ENCODE measurements at places on chromosomes 2 and 18. TPM values are rescaled to one million over a fixed set of nuclear protein-coding genes. Genes with fewer than 3 reads are reported as not detected.
A peak's percentile ranks its signal among the peaks of the same experiment; 100 is the strongest.

Gene PRKAG3
- not detected for total RNA-seq

Gene RAPH1
- 126 TPM for total RNA-seq

GRCh38 chr2:69203166-69203985, 183.7 kb downstream of the GFPT1 start:
- H3K36me3 ChIP-seq = no peaks in the 10 kb centered on the region
- DNase-seq = no peak
- H3K4me3 ChIP-seq = no peak overlapping the region

DNA sequence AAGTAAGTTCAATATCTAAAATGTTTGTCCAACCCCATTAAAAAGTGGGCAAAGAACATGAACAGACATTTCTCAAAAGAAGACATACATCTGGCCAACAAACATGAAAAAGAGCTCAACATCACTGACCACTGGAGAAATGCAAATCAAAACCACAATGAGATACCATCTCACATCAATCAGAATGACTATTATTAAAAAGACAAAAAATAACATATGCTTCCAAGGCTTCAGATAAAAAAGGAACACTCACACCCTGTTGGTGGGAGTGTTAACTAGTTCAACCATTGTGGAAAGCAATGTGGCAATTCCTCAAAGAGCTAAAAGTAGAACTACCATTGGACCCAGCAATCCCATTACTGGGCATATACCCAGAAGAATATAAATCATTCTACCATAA, 931.1 kb downstream of the LRP1B start:
- no peak for DNase-seq
- H3K36me3 ChIP-seq = no peaks in the 10 kb centered on the region
- H3K4me3 ChIP-seq = no peak overlapping the region
- H3K4me1 ChIP-seq = no peaks in the 10 kb centered on the region

DNA sequence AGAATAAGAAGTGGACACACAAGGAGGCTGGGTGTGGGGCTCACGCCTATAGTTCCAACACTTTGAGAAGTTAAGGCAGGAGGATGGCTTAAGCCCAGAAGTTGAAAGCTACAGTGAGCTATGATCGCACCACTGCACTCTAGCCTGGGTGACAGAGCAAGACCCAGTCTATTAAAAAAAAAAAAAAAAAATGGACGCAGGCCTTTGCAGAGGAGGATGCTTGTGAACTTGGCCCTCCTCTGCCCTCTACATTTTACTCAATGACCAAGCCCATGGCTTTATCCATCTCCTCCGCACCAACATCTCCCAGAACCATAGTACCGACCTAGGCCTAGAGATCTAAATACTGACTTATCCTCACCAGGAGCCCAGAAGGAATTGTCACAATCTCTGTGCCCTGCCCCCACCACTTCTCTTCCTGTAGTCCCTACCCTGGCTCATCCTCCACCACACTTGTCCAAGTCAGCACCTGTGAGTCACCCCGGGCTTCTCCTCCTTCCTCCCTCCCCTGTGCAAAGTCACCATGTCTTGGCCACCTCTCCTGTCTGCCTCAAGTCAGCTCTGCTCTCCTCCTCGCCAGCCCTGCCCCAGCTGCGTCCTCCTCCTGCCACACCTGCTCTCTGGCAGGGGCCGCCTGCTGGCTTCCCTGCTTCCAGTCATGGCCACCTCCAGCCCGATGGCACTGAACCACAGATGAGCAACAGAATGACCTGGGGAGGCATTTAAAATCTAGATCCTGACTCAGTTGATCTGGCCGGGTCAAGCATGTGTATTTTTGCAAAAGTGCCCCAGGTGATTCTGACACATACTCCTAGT, 35.8 kb upstream of the ASPRV1 start:
- no peaks in the 10 kb centered on the region for H3K27me3 ChIP-seq
- H3K4me3 ChIP-seq = no peak overlapping the region
- H3K4me1 ChIP-seq = peaks cover 17% of the 10 kb centered on the region
- peak; percentile 6 for DNase-seq
- H3K36me3 ChIP-seq = no peaks in the 10 kb centered on the region
- H3K27ac ChIP-seq = no peak overlapping the region

DNA sequence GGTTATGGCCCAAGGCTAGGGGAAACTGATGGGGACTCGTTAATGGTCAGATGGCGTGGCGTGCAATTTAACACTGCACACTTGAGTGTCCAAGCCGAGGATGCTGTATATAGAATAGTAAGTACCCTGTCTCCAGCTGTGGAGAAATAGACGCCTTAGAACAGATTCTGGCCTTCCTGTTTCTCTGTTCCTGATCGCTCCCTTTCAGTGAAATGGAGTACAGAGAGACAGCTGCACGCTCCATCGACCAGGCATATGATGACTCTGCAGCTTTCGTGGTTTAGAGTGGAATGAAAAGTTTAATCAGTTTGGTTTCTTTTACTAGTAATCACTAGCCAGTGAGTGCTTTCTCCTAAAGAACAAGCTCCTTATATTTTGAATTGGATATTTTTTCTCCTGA, 213.4 kb downstream of the NEDD4L start:
- DNase-seq = no peak
- no peaks in the 10 kb centered on the region for H3K27me3 ChIP-seq
- H3K36me3 ChIP-seq = peaks cover 17% of the 10 kb centered on the region
- peaks cover 13% of the 10 kb centered on the region for H3K4me1 ChIP-seq
- H3K27ac ChIP-seq = no peak overlapping the region

DNA sequence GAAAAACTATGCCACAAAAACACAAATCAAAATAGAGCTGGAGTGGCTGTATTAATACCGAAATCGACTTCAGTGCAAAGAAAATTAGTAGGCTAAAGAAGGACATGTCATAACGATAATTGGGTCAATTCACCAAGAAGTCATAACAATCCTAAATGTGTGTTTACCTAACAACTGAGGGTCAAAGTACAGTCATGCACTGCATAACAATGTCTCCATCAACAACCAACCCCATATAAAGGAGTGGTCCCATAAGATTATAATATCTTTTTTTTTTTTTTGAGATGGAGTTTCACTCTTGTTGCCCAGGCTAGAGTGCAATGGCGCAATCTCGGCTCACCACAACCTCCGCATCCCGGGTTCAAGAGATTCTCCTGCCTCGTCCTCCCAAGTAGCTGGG, 87.5 kb downstream of the NAB1 start:
- H3K36me3 ChIP-seq = no peaks in the 10 kb centered on the region
- H3K27me3 ChIP-seq = no peaks in the 10 kb centered on the region
- DNase-seq = no peak
- H3K4me3 ChIP-seq = no peak overlapping the region

DNA sequence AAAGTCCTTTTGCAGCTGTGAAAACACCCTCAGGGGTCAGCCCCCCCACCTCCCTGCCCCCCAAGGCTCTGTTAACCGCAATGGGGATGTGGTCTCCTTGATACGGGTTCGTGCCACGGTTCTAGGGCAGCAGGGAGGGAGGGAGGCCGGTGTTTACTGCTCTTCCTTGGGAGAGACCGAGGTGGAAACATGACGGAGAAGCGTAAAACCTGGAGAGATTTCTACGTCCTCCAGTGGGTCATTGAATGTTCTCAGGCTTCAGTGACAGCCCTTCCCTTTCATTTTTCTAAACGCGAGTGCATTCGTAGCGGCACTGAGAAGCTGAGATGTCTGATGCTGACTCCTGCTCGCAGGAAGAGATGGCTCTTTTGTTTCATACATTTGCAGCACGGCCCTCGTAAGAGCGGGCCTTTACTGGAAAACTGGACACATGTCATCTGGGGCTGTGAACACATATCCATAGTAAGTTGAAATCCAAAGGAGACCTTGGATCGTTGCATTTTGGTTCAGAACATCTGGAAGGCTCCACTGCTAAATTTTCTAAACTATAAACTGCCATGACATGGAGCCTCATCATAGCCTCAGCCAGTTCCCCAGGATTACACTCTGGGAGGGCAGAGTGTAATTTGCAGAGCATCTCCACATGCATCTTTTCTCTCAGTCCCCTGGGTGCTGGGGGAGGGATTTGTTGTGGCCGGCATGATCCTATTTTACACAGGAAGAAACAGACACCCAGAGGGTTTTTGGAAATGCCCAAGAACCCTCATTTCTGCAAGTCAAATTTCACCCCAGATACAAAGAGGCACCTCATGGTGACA, 40.6 kb upstream of the HDAC4 start:
- no peak overlapping the region for H3K27ac ChIP-seq
- H3K36me3 ChIP-seq = no peaks in the 10 kb centered on the region
- peaks cover 76% of the 10 kb centered on the region for H3K27me3 ChIP-seq
- DNase-seq = no peak
- H3K4me1 ChIP-seq = peaks cover 17% of the 10 kb centered on the region

DNA sequence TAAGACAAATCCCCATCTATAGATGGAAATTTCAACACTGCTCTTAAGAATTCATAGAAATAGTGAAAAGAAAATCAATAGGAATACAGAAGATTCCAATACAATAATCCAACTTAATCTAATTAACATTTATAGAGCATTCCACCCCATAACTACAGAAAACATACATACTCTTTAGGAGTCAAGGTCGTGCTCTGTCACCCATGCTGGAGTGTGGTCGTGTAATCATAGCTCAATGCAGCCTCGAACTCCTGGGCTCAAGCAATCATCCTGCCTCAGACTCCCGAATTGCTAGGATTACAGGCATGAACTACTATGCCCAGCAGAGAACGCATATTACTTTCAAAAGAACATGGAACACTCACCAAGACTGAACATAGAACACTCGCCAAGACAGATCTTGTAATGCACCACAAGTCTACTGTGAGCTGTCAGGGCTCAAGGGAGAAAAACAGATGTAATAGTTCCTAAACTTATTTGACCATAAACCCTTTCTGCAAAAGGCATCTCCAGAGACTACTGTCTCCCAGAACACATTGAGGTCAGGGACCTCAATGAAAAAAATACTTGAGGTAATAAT, 14.1 kb downstream of the MEMO1 start:
- H3K4me3 ChIP-seq = no peak overlapping the region
- no peaks in the 10 kb centered on the region for H3K27me3 ChIP-seq
- no peak overlapping the region for H3K27ac ChIP-seq
- peaks cover 35% of the 10 kb centered on the region for H3K4me1 ChIP-seq
- no peak for DNase-seq
- peaks cover 5% of the 10 kb centered on the region for H3K36me3 ChIP-seq

All from Calu3 (cell line).